ENCODE measurements at places on chromosomes 13 and 19.

- DNase-seq, result no peak
Measured at GRCh38 chr19:35940078-35940775, 4.1 kb downstream of the LRFN3 start.

- no peak for DNase-seq
Measured at GRCh38 chr13:98916403-98916802, 61.5 kb downstream of the DOCK9 start.

DNA sequence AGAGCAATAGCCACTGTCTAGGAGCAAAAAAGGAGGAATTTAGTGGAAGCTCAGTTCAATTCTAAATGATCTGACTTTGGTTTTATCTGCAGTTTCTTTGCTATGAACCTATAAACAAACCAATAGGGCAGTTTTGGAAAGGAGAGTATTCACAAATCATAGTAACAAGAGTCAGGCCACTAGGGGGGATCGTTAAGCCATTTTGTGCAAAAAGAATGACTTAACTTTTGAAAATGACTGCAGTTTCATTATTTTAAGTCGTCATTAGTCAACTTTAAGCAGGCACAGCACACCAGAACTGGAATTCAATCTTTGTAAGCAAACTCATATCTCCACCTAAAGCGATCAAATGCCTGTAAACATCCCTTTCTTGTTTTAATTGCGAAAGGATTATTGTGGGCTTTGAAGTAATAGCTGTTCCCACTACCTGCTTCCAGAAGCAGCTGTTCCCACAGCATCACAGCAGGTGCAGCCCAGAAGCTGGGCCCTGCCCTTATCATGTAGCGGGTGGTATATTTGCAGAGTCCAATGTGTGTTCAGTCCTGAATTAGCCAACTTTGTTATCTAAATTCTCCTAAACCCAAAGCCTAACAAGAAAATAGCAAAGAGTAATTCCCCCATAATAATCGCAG, 51.5 kb downstream of the SOX21 start:
- no peak for DNase-seq

DNA sequence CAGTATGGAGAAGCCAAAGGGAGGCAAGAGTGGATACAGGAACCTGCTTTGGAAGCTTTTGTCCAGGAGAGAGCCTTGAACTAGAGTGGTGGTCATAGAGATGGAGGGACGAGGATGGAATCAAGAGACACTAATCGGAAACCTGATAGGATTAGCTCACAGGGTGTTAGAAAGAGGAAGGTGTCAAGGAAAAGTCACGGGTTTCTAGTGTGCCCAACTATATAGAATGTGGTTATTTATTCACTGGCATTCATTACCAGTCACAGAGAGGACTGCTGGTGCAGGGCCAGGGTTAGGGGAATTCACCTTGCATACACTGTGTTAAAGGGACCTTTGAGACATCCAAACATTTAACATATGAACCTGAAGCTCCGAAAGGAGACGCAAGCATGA, 43.4 kb upstream of the URAD start:
- DNase-seq, result no peak

GRCh38 chr13:50353651-50354415, 338.6 kb downstream of the KCNRG start:
- no peak for DNase-seq

DNA sequence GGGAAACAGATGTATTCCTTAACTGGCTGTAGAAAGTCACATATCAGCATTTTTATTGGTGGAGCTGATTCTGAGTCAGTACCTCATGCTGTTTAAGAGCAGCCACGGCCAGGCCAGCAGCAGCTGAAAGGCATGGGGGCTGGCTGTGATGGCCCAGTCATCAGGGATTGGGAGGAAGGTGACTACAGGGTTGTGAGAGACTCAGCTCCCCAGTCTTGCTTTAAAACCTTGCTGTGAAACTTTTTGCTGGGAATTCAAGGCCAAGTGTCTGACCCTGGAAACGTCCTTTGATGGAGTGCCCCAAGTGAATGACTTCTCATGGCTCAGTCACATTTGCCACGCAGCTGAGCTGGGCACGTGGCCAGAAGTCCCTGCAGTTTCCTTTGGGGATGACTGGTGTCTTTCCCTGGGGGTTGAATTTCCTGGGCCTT, 39.1 kb upstream of the RNF113B start:
- DNase-seq, result no peak

GRCh38 chr13:39200249-39200910, 162.1 kb downstream of the NHLRC3 start:
- no peak for DNase-seq

DNA sequence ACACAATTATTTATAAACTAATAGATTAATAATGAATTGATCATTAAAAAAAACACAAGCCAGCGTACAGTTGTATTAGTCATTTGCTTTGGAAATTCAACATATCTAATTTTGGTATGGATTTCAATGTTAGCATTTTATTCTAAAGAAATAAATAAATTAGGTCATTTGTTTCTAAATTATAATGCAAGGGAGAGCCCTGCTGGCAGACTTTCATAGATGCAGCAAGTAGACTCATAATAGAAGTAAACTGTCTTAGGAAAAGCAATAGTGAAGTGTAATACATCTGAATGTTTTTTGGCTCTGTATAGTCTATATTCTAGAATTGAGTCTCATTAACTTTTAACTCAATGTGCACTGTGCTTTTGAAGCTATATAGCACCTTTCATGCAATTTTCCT, 982.4 kb upstream of the MIR17HG start:
- no peak for DNase-seq

DNA sequence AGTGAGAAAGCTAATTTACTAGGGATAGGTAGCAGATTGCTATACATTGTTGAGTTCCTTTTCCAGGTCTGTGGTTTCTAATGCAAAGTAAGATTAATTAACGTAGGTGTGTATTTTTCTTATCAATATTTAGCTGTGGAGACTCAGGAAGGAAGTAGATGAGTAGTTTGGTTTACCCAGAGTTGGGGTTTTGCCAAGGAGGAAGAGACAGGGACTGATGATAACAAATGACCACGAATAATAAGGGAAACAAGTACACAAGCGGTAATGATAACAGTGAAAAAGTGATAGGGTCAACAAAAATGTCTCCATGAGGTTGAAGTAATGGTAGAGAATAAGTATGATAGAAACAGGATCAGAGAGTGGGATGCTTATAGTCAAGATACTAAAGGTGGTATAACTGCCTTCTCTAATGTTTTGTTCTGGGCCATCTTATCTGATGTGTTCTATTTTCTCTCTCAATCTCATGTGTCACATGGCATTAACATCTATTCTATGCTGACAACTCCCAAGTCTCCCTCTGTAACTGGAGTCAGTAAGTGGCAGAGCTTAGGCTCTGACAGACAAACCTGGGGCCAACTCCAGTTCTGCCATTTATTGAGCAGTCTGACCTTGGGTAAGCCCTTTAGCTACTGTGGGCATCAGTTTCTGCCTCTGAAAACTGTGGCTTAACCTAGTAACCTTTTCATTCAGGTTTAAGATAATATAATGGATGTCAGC, 8.8 kb downstream of the OBI1 start:
- DNase-seq, result no peak

DNA sequence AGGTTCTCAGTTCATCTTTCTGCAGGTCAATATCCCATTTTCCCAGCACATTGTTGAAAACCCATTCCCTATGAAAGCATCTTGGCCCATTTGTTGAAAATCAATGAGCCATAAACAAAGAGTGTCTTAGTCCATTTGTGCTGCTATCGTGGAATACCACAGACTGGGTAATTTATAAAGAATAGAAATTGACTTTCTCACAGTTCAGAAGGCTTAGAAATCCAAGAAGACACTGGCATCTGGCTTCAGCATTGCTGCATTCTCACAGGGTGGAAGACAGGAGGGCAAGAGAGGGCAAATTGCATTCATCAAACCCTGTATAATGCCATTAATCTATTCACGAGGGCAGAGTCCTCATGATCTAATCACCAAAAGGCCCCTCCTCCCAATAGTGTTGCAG, 34.1 kb downstream of the ZNF823 start:
- no peak for DNase-seq

GRCh38 chr19:4868286-4868834, 893 bp upstream of the PLIN3 start:
- no peak for DNase-seq

- DNase-seq, result no peak
Measured at GRCh38 chr13:59480396-59481259, 683.1 kb downstream of the DIAPH3 start.

GRCh38 chr19:12983542-12984142, 11.6 kb upstream of the NFIX start:
- DNase-seq, result peak; percentile 87

DNA sequence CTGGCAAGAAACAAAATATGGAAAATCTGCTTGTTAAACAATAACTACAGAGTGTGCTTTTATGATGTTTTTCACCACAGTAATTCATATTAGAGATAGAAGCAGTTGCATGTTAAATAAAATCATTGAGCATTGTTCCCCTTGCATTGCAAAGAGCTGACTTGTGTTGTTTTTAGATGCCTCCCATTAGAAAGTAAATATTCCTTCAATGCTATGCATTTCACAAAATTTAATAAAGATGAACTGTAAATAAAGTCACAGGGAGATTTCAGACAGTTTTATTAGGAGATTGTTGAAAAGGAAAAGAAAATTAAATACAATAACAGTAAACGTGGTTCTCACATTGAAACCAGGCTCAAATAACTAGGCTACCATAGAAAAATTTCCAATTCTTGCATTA, 429.3 kb downstream of the DACH1 start:
- no peak for DNase-seq

- DNase-seq, result no peak
Measured at GRCh38 chr13:80444240-80445015, 103.5 kb upstream of the SPRY2 start.

- no peak for DNase-seq
Measured at GRCh38 chr19:50897612-50898011, 13.6 kb downstream of the KLK4 start.

DNA sequence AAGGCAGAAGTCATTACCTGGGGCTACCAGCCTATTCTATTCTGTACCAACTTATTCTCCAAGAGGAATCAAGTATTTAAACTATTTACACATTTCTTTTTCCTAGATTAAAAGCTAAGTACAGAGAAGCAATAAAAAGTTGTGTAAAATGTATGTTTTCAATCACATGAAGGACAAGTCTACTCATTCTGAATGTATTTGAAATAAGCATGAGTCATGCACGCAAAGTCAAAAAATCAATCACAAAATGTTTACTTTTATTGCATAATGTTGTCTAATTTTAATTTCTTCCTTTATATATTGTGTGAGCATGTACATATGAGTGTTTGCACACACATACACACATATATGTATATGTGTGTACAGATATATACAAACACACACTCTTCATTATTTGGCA, 136.7 kb downstream of the DACH1 start:
- DNase-seq, result no peak

GRCh38 chr19:16106121-16106520, 5.6 kb upstream of the RAB8A start:
- no peak for DNase-seq

DNA sequence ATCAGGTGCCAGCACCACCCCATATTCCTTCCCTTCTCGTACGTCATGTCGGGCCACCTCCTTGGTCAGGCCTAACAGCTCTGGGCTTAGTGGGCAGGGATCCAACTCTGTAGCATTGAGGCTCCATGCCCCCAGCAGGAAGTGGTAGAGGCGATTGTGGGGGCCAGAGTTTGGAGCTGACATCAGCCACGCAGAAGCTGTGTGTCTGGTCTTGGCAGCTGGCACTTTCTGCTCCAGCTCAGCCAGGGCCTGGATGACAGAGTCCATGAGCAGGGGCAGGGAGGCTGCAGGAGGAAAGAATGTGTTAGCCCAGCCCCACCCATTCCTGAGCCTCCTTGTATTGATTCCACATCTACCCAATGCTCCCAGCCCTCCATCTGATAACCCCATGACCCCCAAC, 3.0 kb downstream of the PGLYRP2 start:
- no peak for DNase-seq

DNA sequence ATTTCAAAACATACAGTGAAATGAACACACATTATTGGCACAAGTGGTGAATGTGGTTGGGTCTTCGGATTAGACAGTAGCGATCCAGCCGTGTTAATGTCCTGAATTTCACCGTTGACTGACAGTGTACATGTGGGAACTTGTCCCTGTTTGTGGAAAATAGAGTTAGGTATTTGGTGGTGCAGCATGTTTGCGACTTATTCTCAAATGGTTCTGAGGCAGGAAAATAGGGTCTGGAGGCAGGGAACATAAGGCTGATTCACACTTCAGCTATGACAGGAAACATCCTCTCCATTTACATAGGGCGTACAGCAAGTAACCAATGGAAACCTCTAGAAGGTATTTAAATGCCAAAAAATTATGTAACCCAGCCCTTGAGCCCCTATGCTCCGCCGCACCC, 4.2 kb downstream of the LGALS7B start:
- DNase-seq, result no peak

GRCh38 chr13:74226791-74227475, 92.7 kb upstream of the KLF12 start:
- no peak for DNase-seq

DNA sequence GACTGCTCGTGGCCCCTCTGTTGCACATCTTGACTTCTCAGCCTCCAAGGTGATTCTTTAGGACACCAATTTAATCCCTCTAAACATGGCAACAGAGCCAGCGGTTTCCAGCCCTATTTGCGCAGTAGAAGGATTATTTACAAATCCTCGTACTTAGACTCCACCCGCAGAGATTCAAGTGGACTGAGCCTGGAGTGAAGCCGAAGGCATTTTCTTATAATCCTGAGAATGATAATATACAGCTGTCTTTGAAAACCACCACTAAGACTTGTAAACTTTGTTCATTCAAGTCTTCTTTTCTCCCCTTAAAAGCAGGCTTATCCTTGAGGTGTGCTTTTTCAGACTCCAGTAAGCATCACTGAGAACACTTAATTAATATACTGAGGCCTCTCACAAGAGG, 4.8 kb upstream of the DPRX start:
- DNase-seq, result no peak

- DNase-seq, result no peak
Measured at GRCh38 chr13:82833923-82834322, 1048.4 kb downstream of the SLITRK1 start.

DNA sequence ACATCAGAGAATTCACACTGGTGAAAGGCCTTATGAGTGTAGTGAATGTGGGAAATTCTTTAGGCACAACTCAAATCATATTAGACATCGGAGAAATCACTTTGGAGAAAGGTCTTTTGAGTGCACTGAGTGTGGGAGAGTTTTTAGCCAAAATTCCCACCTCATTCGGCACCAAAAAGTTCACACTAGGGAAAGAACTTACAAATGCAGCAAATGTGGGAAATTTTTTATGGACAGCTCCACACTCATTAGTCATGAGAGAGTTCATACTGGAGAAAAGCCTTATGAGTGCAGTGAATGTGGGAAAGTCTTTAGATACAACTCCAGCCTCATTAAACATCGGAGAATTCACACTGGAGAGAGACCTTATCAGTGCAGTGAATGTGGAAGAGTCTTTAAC, 10.1 kb downstream of the ZNF17 start:
- DNase-seq, result no peak

DNA sequence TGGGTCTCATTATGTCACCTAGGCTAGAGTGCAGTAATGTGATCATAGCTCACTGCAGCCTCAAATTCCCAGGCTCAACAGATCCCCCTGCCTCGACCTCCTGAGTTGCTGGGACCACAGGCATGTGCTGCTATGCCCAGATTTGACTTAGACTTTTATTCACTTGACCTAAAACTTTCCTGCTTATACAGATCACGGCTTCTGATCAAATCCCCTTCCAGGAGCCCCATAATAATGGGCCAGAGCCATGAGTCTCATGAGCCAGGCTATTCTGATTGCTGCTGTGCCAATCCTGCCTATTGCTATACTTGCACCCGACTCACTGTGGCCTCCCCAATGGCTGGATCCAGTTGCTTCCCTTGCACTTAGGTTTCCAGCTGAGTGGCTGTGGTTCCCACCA, 42.0 kb downstream of the C1QTNF9 start:
- no peak for DNase-seq
